ENCODE measurements at places on chromosomes 1 and 21. TPM values are rescaled to one million over a fixed set of nuclear protein-coding genes. Genes with fewer than 3 reads are reported as not detected.

SLC30A1 gene
- 2.0 TPM for polyA plus RNA-seq

SLC41A1 gene
- 15.9 TPM for polyA plus RNA-seq

S100A7A gene
- polyA plus RNA-seq: not detected

SV2A gene
- polyA plus RNA-seq: 1.3 TPM

DNA sequence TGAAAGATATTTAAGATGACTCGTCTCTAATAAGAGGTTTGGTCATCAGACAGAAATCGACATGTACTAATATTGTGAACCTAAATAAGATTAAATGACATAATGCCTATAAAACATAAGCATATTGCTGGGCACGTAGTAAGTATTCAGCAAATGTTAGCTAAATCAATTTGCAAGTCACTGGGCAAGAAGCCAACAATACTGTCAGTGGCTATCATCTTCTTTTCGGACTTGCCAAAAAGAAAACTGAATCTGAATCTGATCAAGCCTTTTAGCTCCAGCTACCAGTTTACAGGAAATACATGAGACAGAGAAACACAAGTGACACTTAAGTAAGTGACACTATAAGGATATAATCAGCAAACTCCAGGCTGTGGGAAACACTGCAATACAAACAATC is 46.0 kb downstream of the RPL5 start:
- peak overlapping the region; percentile 53 for H3K27ac ChIP-seq
- H3K4me3 ChIP-seq: peak overlapping the region; percentile 15
- H3K27me3 ChIP-seq: no peaks in the 10 kb centered on the region

- H3K27ac ChIP-seq: no peak overlapping the region
- H3K36me3 ChIP-seq: no peaks in the 10 kb centered on the region
- H3K27me3 ChIP-seq: no peaks in the 10 kb centered on the region
- no peak overlapping the region for H3K4me3 ChIP-seq
- no peaks in the 10 kb centered on the region for H3K4me1 ChIP-seq
- no peak for DNase-seq
These were observed 49.1 kb downstream of the EBNA1BP2 start for GRCh38 chr1:43123031-43123430.
